ENCODE measurements at places on chromosomes 13 and 19. TPM values are rescaled to one million over a fixed set of nuclear protein-coding genes. Genes with fewer than 3 reads are reported as not detected.
A peak's percentile ranks its signal among the peaks of the same experiment; 100 is the strongest.

The ERFL gene
- not detected for polyA plus RNA-seq

The PPP1R13L gene
- 7.7 TPM for polyA plus RNA-seq

The PDE4C gene
- 0.23 TPM for polyA plus RNA-seq

The PRRG2 gene
- 2.8 TPM for polyA plus RNA-seq

The RETN gene
- 1.9 TPM for polyA plus RNA-seq

- H3K36me3 ChIP-seq, result no peaks in the 10 kb centered on the region
- H3K27me3 ChIP-seq, result no peaks in the 10 kb centered on the region
- no peaks in the 10 kb centered on the region for H3K4me1 ChIP-seq
- no peak for DNase-seq
- H3K27ac ChIP-seq, result no peak overlapping the region
Observed at GRCh38 chr13:23652909-23653726, 82.9 kb downstream of the TNFRSF19 start.

DNA sequence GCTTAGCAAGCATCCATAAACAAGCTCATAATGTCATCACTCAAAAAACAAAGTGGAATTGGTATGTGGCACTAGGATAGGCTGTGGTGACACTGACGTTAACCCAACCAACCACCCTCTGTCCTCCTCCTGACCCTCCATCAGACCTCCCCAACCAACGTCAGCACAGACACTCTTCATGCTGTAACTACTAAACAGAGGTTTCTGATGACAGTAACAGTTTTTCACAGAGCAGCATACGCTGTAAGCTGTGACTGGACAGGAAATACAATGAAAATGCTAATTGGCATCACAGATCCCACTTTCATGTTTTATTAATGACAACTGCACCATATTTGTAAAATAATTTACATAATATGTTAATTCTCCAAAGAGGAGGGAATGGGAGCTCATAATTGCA, 238.0 kb downstream of the IRS2 start:
- no peak overlapping the region for H3K27ac ChIP-seq
- no peaks in the 10 kb centered on the region for H3K27me3 ChIP-seq
- H3K4me3 ChIP-seq, result no peak overlapping the region
- DNase-seq, result no peak
- H3K4me1 ChIP-seq, result no peaks in the 10 kb centered on the region
- H3K36me3 ChIP-seq, result no peaks in the 10 kb centered on the region

DNA sequence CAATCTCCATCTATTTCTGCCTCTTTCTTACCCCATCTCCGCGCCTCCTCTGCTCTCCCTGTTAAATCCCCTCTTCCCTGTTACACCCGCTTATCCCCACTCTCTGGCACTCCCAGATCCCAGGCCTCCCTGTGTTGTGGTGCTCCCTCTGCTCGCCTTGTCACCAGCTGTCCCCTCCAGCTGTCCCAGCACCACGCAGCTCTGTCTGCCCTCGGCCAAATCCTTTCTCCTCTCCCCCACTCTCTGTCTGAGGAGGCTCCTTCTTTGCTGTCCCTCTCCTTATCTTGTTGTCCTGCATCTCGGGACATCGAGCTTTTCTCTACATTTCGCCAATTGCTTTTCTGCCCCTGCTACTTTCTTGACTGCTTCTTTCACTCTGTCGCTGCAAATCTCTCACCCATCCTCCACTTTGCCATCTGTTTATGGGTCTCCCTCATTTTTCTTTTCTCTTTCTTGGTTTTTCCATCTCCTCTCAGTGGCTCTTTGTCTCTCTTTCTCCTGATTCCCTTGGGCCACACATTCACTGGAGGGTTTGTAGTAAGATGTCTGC, 941 bp downstream of the ZNF160 start:
- no peaks in the 10 kb centered on the region for H3K36me3 ChIP-seq
- H3K27me3 ChIP-seq, result no peaks in the 10 kb centered on the region
- H3K4me1 ChIP-seq, result peaks cover 8% of the 10 kb centered on the region
- no peak for DNase-seq
- peak overlapping the region; percentile 90 for H3K27ac ChIP-seq

DNA sequence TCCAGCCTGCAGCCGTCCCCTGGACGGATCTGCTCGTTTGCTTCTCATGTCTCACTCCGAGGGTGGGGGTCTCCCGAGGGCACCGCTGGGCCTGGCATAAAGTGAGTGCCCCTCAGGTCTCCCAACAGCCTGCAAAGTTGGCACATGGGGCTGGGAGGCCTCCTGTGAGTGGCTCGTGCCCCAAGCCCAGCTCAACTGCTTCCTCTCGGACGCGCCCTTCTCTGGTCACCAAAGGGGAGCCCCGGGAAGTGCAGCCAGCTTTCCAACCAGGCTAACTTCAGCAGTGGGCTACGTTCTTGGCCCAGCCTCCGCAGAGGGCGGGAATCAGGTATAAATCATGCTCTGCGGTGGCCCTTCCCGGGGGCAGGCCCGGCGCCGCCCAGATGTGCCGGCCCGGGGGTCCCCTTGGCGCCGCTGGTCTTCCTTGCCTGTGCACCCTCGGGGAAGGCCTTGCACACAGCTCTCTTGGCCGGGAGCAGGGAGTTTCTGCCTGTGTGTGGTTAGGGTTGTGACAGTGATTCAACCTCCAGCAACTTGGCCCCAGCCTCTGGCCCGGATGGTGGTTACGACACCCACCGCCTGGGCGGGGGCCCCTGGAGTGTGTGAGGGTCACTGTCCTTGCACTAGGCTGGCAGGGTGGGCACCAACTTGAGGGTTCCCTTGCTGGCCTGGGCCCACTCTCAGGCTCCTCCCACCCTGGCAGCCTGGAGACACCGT, 20.7 kb downstream of the CEBPG start:
- peak; percentile 56 for DNase-seq
- peaks cover 93% of the 10 kb centered on the region for H3K4me1 ChIP-seq
- peak overlapping the region; percentile 90 for H3K27ac ChIP-seq
- H3K36me3 ChIP-seq, result no peaks in the 10 kb centered on the region

DNA sequence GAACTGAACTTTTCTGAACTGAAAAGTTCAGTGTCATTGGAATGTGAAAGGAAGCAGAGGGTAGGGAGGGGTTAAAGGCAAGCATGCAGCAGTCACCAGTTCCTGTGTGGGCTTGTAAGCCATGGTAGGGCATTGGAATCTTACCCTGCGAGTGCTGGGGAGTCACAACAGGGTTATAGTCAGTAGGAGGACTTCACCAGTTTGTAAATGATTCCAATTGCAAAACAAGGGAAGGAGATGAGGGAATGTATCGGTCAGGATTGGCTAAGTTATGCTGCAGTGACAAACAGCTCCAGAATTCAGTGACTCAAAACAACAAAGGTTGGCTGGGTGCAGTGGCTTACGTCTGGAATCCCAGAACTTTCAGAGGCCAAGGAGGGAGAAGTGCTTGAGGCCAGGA, 12.8 kb downstream of the LYPD3 start:
- H3K27ac ChIP-seq, result no peak overlapping the region
- H3K36me3 ChIP-seq, result no peaks in the 10 kb centered on the region
- no peaks in the 10 kb centered on the region for H3K27me3 ChIP-seq
- no peak overlapping the region for H3K4me3 ChIP-seq
- peaks cover 2% of the 10 kb centered on the region for H3K4me1 ChIP-seq
- DNase-seq, result no peak

GRCh38 chr13:76245211-76245610, 609.1 kb downstream of the LMO7 start:
- H3K4me1 ChIP-seq, result no peaks in the 10 kb centered on the region
- no peak overlapping the region for H3K4me3 ChIP-seq
- no peak overlapping the region for H3K27ac ChIP-seq
- H3K36me3 ChIP-seq, result no peaks in the 10 kb centered on the region
- no peak for DNase-seq

- no peak overlapping the region for H3K4me3 ChIP-seq
- peak; percentile 55 for DNase-seq
- no peaks in the 10 kb centered on the region for H3K27me3 ChIP-seq
- peaks cover 19% of the 10 kb centered on the region for H3K4me1 ChIP-seq
- peaks cover 6% of the 10 kb centered on the region for H3K36me3 ChIP-seq
Observed at GRCh38 chr19:44653977-44654774, 10.5 kb downstream of the PVR start.

DNA sequence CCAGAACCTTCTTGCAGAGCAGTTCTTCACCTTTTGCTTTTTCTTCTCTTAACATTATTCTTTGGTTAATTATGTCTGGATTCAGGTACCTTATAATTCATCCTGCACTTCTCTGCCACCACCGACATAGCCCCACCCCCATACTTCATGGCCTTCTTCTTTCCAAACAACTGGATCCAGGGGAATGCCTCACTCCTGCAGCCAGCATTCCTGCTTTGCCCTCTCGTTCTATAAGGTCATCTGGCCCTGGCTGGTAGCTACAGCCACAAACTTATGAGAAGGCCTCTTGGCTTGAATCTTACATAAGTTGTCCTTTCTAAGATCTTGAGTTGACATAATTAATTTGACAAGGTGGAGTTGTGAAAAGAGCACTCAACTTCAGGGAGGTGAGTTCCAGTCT, 84.1 kb upstream of the FRY start:
- no peaks in the 10 kb centered on the region for H3K36me3 ChIP-seq
- no peak overlapping the region for H3K4me3 ChIP-seq
- H3K27me3 ChIP-seq, result no peaks in the 10 kb centered on the region
- no peak overlapping the region for H3K27ac ChIP-seq
- peaks cover 26% of the 10 kb centered on the region for H3K4me1 ChIP-seq

DNA sequence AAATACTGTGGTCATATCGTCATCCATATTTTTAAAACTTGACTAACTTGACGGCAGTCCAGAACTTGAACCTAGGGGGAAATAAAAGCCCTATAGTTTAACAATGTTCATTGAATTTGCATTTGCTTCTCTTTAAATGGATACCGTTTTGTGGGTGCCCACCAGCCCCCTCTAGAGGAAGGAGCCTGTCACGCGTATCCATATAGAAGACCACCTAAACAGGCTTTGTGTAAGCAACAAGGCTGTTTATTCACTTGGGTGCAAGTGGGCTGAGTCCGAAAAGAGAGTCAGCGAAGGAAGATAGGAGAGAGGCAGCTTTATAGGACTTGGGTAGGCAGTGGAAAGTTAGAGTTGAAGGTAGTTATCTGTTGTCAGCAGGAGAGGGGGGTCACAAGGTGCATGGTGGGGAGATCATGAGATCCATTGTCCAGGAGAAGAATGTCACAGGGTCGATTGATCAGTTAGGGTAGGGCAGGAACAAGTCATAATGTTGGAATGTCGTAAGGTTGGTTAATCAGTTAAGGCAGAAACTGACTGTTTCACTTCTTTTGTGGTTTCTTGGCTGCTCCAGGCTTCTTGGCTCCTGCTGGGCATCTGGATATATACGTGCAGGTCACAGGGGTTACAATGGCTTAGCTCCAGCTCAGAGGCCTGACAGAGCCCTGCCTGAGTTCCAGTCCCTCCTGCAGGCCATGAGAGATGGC, 42.5 kb upstream of the ANKRD10 start:
- H3K4me3 ChIP-seq, result no peak overlapping the region
- H3K27ac ChIP-seq, result no peak overlapping the region
- no peaks in the 10 kb centered on the region for H3K27me3 ChIP-seq
- no peaks in the 10 kb centered on the region for H3K36me3 ChIP-seq
- H3K4me1 ChIP-seq, result no peaks in the 10 kb centered on the region
- no peak for DNase-seq

- H3K4me1 ChIP-seq, result no peaks in the 10 kb centered on the region
- no peak overlapping the region for H3K27ac ChIP-seq
- H3K4me3 ChIP-seq, result no peak overlapping the region
- DNase-seq, result peak; percentile 74
- H3K36me3 ChIP-seq, result no peaks in the 10 kb centered on the region
Observed at GRCh38 chr19:18408053-18408476, 10.6 kb upstream of the LRRC25 start.

- DNase-seq, result no peak
- H3K36me3 ChIP-seq, result no peaks in the 10 kb centered on the region
- H3K4me1 ChIP-seq, result no peaks in the 10 kb centered on the region
Observed at GRCh38 chr19:18718846-18719458, 35.5 kb downstream of the CRTC1 start.

- no peak for DNase-seq
- H3K4me3 ChIP-seq, result no peak overlapping the region
- H3K27ac ChIP-seq, result no peak overlapping the region
- no peaks in the 10 kb centered on the region for H3K27me3 ChIP-seq
- no peaks in the 10 kb centered on the region for H3K36me3 ChIP-seq
Observed at GRCh38 chr13:39561971-39562370, 41.0 kb downstream of the LHFPL6 start.

DNA sequence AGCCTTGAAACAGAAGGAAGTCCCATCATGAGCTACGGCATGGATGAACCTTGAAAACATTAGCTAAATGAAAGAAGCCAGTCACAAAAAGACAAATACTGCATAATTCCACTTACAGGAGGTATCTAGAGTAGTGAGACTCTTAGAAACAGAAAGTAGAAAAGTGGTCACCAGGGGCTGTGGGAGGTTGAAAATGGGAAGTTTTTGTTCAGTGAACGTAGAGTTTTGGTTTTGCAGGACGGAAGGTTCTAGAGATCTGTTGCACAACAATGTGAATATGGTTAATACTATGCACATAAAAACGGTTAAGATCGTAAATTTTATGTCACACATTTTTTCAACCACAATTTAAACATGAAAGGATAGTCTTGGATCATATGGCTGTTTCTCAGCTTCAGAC, 11.9 kb upstream of the SLC10A2 start:
- no peaks in the 10 kb centered on the region for H3K36me3 ChIP-seq
- no peaks in the 10 kb centered on the region for H3K4me1 ChIP-seq
- no peak overlapping the region for H3K27ac ChIP-seq
- no peak for DNase-seq
- H3K27me3 ChIP-seq, result no peaks in the 10 kb centered on the region

- H3K27me3 ChIP-seq, result no peaks in the 10 kb centered on the region
- DNase-seq, result no peak
- no peaks in the 10 kb centered on the region for H3K36me3 ChIP-seq
- no peak overlapping the region for H3K4me3 ChIP-seq
Observed at GRCh38 chr13:54593504-54593903, 1564.9 kb downstream of the OLFM4 start.

DNA sequence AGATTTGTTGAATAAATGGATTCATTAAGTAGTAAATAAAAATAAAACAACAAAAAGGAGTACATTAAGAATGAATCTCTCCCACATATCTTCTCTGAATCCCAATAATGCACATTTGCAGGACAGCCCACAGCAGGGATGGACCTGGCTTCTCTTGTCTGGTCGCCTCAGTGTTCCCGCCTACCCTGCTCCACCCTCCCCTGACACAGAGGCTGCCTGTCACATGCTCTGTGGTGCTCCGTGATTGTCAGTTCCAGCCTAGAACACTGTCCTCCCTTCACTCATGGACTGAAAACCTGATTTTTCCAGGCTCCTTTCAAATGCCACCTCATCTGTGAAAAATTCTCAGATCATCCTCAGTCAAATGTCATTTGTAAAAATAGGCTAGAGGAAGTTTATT, 94.5 kb upstream of the GPR12 start:
- no peak for DNase-seq
- no peaks in the 10 kb centered on the region for H3K27me3 ChIP-seq
- H3K4me3 ChIP-seq, result no peak overlapping the region
- no peaks in the 10 kb centered on the region for H3K4me1 ChIP-seq
- H3K36me3 ChIP-seq, result no peaks in the 10 kb centered on the region
